ENCODE measurements at places on chromosomes 7 and 10.

- DNase-seq = no peak
These were observed 370.8 kb upstream of the LRRTM3 start for GRCh38 chr10:66555061-66555460.

DNA sequence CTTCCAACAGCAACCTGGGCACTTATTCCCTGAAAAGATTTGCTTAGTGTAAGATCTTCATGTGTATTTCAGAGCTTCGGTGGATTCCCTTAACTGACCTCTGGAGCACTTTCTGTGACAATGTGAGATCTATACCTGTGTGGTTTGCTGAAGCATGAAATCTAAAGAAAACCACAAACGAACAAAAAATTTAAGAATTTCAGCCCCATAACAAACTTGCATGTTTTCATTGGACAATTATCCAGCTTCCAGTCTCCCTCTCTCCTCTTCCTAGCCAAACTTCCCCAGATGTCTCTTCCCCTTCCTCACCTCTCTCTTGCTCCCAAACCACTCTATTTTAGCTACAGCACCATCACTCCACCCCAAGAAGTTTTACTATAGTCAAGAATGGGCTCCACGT is 279.9 kb upstream of the SORCS1 start:
- DNase-seq = no peak

DNA sequence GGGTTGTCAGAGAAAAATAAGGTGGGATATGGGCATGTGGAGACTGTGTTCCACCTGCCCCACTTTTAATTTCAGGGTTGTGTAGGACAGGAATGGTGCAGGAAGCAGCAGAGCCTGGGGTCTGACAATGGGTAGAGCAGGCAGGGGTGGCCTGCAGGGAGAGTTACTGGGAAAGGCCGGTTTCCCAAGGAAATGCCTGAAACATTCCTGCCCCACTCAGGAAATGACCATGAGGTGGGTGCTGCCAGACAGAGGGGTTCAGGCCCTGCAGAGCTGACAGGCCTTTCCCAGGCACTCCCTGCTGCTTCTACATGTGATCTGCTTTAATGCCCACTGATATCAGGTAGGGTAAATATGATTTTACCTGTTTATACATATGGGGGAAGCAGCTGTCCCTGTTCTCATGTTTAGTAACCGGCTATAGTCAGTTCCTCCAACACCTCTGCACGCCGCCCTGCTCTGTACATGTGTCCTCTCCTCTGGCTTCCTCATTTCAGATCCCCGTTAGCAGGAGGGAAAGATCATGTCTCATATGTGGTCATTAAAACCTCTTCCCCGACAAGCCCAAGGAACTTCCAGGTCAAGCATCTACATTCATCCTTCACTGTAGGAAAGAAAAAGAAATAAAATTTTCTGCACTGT is 118.6 kb upstream of the PRSS58 start:
- peak; percentile 37 for DNase-seq

DNA sequence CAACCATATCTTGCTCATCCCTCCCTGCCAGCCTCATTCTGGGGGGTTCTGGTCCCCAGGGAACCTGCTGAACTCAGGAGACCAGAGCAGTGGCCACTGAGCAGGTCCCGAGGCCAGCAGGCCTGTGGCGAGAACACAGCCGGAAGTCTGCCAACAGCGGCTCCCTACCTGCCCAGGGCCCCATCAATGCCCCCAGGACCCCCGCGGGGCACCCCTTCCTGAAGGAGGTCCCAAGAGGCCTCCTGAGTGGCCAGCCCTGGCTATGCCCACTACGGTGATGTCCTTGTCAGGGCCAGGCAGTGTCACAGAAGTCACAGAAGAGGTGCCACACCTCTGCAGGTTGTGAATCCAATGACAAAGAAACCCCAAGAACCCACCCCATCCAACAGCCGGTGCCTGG is 58.9 kb downstream of the CAMK2B start:
- DNase-seq = no peak

GRCh38 chr7:65390588-65390987 is 16.9 kb downstream of the ZNF92 start:
- DNase-seq = no peak

GRCh38 chr7:44063894-44064651 is 1.3 kb downstream of the PGAM2 start:
- no peak for DNase-seq

DNA sequence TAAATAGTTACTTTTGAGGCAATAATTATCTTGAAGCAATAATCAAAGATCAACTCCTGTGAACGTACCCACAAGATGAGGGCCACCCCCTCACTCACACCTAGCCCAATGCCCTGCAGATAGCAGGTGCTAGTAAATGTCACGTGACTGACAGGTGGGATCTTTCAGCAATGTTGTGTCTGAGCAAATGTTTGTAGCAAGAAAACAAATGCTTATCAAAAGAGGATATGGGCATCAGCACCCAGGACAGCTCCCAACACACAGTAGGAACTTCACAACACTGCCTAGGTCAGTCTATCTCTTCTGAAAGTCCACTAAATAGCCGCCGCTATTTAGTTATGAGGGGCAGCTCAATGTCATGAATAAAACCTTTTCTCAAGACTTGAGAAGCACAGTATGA is 120.8 kb upstream of the PDLIM1 start:
- DNase-seq = no peak

DNA sequence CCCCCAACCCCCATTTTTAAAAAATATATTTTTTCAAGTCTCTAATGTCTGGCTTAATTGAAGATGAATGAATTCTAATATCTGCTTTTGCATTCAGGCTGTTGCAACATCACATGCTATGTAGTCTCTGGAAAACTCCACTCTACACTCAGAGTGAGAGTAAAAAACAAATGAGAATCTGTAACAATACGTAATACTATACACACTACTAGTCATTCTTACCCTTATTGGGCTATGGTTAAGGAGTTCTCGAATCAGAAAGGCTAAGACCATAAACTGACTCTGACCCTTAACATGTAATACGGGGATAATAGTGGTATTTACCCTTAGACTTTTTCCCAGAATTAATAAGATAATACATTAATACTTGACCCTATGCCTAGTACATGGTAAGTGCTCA is 42.9 kb upstream of the TMEM168 start:
- DNase-seq = no peak

DNA sequence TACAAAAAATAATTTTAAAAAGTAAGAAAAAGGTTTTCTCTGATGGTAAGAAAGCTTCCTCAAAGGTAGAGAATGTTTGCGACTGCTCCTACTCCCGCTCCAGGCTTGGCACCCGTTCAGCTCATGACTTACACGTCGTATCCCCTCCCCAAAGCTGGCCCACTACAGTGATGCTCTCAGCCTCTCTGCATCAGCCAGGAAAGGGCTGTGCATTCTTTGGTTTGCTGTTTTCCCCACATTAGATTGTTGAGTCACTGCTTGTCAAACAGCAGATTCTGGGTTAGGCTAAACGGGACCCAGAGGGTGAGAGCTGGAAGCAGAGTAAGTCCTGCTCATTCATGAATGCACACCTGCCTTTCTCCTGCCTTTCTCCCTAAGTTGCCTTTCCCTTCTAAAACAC is 54.7 kb upstream of the NMT2 start:
- DNase-seq = no peak

DNA sequence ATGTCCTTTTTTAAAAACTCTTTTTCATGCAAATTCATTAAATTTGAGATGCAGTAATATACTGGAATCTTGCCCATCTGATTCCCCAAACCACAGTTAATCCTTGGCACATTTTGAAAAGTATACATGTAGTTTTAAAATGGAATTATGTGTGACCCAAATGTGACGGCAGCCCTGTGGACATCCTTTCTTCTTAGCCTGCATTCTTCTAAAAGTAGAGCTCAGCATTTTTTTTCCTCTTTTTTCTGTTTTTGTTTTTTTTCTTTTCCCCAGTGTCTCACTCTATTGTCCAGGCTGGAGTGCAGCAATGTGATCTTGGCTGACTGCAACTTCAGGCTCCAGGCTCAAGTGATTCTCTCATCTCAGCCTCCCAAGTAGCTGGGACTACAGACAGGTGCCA is 338.9 kb downstream of the GALNT17 start:
- DNase-seq = no peak

GRCh38 chr10:85193796-85194195 is 865.4 kb downstream of the CCSER2 start:
- no peak for DNase-seq

- DNase-seq = no peak
These were observed 189.2 kb upstream of the MGMT start for GRCh38 chr10:129277841-129278240.

- DNase-seq = peak; percentile 52
These were observed 1421.2 kb upstream of the CELF2 start for GRCh38 chr10:9596368-9596920.

- DNase-seq = no peak
These were observed 53.2 kb downstream of the A1CF start for GRCh38 chr10:50832171-50832751.

- DNase-seq = peak; percentile 24
These were observed 994 bp upstream of the MAGI2 start for GRCh38 chr7:79454361-79454960.

DNA sequence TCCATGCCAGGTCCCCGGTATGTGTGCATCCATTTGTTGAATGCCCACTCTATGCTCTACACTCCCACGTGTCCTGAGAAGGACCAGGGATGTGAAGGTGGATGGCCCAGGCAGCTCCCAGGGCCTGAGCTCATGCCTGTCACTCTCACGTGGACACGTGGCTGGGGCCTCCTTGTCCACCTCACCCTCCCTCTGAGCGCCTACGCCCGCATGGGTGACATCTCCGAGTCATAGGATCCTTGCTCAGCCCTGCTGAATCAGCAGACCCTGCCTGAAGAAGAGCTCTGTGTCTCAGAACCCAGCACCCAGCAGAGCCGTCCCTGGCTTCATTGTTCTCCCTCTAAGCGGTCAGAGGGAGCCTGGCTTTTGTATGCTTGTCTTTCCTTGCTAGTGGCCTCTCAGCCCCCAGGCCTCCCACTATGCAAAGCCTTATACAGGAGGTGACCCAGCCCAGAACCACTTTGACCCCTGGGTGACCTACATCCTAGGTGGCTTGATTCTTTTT is 107.9 kb upstream of the PPIF start:
- no peak for DNase-seq

- DNase-seq = no peak
These were observed 102.1 kb upstream of the TMEM168 start for GRCh38 chr7:112892263-112892662.

- DNase-seq = no peak
These were observed 4.2 kb downstream of the GLRX3 start for GRCh38 chr10:130140425-130140824.

DNA sequence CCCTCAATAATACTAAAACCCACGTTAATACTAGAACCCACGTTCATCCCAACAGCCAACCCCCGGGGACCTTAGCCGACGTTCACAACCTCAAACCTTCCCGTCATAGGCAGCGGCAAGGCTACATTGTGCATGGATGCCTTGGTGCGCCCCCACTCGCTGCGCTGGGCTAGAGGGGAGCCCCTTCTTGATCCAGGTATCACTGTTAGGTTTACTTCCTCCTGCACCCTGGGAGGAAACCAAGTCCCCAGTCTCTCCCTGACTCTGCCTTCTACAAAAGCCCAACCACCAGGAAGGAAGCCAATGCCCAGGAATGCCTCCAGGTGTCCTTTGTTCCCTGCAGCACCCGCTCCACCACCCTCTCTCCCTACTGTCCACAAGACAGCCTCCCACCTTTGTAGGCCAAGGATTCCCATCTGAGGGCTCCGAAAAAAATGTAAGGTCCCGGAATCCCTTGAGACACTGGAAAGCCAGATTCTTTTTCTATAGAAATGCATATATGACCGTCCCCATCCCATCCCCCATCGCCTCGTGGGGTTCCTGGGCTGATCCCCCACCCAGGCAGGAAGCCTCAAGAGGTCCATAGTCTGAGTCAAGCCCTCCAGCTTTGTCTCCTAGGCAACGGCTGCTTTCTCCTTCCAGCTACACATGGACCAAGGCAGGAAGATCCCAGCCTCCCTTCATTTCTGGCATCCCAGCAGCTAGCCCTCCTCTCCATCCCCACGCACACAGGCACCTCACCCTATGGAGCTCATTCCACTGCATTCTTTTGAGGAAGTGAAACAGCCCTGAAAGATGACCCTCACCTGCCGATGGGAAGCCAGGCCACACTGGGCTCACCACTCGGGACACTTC is 25.2 kb downstream of the CTBP2 start:
- no peak for DNase-seq

- no peak for DNase-seq
These were observed 39.4 kb downstream of the CTBP2 start for GRCh38 chr10:125121003-125121402.

- DNase-seq = no peak
These were observed 249.4 kb downstream of the NEBL start for GRCh38 chr10:20647756-20648155.

DNA sequence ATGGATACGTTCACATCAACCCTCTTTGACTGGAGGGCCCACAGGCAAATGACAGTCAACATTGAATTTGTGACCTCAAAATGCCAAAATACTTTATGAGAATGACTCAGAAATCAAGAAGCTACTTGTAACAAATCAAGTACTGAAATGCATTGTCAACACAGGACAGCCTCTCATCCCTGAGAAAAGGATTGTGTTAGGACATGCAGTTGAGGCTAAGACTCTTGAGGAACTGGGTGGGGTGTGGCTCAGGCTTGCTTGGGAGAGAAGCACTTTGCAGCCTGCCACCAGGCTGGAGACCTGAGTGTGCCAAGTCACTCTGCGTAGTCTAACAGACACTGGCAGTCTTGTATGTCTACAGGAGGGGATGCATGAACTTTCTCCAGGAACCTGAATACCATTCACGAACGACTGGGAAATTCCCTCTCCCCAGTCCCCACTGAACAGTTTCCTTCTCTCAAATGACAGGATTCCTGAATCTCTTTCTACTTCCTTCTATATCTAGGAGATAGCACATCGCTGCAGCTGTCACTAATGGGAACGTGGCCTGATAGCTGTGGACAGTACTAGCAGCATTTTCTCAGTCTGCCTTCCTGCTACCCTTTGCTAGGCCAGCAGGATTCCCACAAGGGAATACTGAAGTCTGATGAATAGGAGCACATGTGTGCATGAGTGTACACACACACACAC is 3.3 kb upstream of the SMO start:
- DNase-seq = no peak

DNA sequence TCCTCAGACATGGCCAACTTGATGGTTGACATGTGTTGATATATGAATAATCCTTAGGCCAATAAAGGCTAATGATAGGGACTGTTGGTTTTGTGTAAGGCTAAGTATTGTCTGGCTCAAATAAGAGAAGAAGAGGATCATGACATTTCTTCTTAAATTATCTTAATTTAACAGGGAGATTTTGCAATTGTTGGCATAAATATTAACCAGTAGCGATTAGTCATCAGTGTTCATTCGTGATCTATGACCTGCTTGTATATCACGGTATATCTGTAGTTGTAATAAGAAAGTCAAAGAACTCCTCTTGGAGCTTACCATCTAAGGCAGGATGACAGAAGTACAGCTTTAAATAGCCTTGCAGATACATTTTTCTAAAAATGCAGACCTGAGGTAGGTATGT is 196.4 kb downstream of the CREB5 start:
- no peak for DNase-seq

- no peak for DNase-seq
These were observed 209.3 kb downstream of the AHR start for GRCh38 chr7:17507717-17508116.

DNA sequence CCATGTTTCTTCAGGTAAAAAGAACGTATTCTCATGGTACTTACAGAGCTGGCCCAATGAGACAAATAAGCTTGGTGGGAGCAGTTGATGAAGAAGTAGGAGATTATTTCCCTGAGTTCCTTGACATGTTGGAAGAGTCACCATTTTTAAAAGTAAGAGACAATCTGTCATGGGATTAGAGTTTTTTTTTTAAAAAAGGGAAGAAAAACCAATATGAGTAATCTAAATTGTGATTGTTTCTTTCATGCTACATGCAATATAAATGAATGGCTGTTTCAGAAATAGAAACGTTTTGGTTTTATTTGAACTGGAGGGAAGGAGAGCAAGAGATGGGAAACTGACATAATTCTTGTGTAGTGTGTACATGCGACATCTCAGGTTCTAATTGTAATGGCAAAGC is 32.8 kb downstream of the TMEM60 start:
- DNase-seq = no peak

Data from common myeloid progenitor, CD34-positive (primary cell).